Psoas muscle (tissue), 8 donors: ENCODE measurements at places on chromosomes 7 and 10. TPM values are rescaled to one million over a fixed set of nuclear protein-coding genes. Genes with fewer than 3 reads are reported as not detected.

GRCh38 chr7:38411404-38411803, 138.0 kb upstream of the TARP start:
- no peak for DNase-seq

DNA sequence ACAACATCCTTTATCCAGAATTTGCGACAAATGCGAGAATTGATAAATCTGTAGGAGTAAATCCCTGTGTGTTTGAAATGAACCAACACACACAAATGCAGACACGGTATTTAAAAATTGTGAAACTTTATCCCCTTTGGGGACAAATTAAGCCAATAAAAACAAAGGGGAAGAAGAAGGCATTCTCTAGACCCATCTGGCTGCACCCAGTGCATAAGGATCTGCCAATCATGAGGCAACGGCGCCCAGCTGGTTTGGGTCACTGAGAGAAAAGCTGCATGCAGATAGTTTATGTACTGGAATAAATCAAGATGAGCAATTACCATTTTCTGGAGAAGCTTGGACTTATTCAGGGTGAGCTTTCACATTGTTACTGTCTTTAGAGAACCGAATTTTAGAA, 45.7 kb downstream of the VAX1 start:
- no peak for DNase-seq

The TMEM213 gene
- total RNA-seq: not detected

DNA sequence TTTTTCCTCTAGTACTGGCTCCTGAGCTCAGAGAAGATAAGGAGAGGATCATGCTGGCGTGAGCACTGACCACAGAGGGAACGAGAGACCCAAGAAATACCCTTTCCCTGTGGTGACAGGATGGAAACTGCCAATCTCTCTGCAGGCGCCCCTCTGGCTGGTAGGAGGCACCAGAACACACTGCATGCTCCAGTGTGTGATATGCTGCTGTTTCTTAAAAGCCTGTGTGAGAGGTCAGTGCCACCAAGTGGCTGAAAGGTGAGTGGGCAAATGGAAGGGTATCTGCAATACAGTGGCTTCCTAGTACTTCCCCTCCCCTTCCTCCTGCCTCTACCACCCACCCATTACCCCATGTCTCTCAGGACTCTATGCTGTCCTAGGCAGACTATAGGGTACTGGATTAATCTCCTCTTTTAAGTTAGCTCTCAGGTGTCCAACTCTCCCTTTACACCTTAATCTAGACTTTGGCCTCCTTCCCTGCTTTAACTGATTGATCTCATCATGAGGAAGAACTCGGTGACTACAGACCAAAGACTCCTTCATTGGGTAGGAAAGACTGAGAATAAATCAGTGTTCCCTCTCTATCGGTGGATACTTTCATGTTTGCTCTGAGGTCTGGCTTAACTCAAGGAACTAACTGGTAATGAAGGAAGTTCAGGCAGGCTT, 283.6 kb downstream of the ADRA2A start:
- no peak for DNase-seq

DNA sequence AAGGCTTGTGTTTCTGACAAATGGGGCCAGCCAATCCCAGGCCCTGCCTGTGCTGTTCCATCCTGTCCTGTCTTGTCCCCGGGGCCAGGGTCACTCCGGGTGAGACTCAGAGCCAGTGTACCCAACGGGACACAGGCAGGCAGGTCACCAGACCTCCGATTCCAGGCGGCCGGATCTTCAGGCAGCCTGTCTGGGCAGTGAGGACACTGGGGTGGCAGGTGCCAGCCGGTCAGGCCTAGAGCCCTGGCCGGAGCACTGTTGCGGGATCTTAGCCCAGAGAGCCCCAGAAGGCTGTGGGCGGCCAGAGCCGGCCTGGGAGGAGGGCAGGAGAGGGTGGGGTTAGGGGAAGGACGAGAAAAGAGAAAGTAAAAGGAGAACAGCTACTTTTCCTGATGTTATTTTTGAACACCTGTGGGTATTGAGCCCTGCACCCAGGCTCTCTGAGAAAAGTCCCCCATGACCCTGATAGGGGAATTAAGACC, 134.3 kb upstream of the TNRC18 start:
- peak; percentile 87 for DNase-seq

The VAX1 gene
- total RNA-seq: not detected

The TMEM176B gene
- 4.4 TPM for total RNA-seq

The SMO gene
- 1.4 TPM for total RNA-seq

The LIPJ gene
- total RNA-seq: not detected

The MEOX2 gene
- 6.1 TPM for total RNA-seq

DNA sequence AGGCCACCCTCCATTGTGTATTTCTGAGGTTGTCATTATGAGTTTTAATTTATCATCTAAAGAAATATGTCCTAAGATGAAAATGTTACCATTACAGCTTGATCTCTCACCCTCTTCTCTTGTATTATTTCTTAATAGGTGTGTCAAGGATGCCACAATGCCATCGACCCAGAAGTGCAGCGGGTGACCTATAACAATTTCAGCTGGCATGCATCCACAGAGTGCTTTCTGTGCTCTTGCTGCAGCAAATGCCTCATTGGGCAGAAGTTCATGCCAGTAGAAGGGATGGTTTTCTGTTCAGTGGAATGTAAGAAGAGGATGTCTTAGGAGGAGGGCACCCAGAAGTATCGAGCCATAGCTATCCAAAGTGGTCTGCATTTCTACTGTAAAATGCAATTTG, 46.8 kb downstream of the TES start:
- no peak for DNase-seq

DNA sequence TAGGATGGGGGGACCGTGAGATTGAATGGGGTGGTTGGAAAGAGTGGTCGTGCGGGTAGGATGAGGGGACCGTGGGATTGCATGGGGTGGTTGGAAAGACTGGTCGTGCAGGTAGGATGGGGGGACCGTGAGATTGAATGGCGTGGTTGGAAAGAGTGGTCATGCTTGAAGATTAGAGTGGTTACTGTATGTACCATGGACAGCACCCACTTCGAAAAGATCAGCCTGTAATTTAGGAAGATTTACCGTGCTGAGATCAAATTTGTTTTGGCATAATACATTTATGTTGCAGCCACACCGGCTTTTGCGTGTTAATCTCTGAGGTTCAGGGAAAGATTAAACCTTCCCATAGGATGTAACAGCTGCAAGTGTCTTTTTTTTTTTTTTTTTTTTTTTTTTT, 495.2 kb upstream of the ADARB2 start:
- no peak for DNase-seq

GRCh38 chr10:128704716-128705115, 578.5 kb upstream of the MKI67 start:
- DNase-seq: no peak

GRCh38 chr10:101467286-101467770, 113.4 kb downstream of the BTRC start:
- DNase-seq: no peak

DNA sequence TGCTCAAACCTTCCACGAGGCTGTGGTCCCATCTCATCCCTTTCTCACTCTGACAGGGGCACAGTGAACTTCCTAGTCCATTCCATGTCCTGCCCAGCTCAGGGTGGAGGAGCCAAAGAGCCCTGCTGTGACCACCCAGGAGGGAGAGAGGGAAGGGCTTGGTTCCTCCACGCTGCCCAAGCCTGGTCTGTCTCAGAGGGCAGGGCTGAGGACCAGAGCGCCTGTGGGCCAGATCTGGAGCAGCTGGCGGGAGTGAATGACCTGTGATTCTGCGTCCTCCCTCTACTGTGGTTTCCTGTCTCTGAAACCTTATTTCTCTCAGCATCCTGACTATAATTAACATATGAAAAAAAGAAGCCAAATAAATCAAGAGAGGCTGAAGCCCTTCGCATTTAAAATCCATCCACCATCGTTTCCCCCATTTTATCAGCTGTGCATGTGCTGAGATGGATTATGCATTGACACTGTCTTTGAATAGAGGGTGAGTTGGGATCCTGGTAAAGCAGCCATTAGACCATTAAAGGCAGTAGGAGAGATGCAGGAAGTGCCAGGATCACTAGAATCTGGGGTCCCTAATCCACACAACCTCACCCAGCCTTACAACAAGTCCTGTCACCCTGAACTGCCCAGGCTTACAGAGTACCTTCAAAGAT, 165.6 kb downstream of the DPP6 start:
- DNase-seq: no peak

The CALHM1 gene
- total RNA-seq: not detected

DNA sequence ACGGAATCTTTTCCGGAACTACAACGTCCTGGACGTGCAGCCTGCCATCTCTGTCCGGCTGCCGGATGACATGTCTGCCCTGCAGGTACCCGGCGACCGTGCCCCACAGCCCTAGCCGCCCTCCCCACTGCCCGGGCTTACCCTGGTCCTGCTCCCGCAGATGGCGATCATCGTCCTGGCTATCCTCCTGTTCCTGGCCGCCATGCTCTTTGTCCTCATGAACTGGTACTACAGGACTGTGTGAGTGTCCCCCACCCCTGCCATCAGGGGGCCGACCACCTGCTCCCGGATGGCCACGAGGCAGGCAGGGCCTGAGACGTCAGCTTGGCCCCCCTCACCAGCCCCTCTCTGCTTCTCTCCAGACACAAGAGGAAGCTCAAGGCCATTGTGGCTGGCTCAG, 38.0 kb upstream of the VSIR start:
- no peak for DNase-seq

DNA sequence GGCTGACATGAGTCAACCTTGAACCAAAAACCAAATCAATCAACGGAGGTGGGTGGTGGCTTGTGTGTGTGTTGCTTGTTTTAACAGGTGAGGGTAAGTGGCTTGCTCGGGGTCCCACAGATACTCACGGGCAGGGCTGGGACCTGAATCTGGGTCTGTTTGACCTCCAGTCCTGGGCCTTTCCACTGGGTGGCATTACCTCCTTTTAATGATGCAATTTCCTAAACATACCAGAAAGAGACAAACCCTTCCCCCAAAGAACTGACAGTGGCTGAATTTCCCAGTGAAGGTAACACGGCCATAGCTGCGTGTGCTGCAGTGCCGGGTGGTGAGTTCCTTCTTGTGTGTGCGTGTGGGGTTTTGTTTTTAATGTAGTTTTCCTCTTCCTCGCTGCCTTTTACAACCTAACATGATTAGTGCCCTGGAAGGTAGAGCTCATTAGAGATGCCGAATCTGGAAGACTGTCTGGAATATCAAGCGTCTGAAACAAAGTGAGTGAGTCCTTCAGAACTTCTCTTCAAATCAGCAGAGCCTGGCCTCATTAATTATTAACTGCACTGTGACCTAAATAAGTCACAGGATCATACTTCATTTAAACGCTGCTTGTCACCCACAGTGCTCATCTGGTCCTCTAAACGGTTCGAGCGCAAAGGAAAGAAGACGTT, 166.1 kb upstream of the TCERG1L start:
- DNase-seq: no peak
